ENCODE measurements at places on chromosomes 7 and 10.

DNA sequence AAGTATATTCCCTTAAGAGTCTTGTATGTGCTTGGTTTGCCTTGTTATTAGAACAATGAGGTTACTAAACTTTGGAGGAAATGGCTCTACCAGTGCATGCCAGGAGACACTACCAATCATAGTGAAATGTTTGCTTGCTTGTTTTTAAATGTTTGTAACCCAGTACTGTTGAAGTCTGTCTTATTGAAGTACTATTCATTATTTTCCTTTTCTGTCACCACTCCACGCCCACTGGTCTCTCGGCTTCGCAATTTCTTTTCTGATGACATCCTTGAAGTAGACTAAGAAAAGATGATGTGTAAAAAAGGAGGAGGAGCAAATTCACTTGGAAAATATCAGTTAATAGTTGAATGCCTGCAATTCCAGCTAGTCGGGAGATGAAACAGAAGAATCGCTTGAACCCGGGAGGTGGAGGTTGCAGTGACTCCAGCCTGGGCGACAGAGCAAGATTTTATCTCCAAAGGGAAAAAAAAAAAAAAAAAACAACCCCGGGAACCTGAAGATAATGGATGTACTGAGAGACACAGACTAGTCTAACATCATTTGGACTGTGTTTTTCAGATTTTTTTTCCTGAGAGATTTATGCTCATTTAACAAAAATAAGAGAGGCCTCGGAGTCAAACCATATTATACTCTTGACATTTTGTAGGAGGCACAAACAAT is 959.4 kb downstream of the PCDH15 start:
- no peak for DNase-seq

- no peak for DNase-seq
Measured at GRCh38 chr10:88439932-88440331, 143.2 kb downstream of the RNLS start.

DNA sequence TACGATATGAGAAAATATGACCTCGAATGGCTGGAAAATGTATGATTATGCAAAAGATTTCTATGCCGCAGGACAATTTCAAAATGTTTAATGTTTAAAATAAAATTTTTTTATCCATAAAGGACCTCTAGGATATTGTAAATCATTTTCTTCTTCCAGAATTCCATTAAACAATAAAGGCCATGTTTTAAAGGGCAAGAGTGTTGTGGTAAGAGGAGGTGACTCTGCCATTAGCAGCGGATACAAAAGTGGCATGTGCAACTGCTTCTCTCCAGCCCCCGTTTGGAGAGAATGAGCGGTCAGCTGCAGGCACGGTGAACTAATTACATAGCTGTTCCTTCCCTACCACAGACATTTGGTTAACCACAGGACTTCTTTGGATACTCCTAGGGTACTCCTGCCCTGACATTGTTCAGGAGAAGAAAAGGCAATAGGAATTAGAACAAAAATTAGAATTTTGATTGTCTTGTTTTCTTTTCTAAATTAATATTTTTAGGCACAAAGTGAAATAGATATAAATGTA is 63.8 kb downstream of the HBP1 start:
- DNase-seq = no peak

DNA sequence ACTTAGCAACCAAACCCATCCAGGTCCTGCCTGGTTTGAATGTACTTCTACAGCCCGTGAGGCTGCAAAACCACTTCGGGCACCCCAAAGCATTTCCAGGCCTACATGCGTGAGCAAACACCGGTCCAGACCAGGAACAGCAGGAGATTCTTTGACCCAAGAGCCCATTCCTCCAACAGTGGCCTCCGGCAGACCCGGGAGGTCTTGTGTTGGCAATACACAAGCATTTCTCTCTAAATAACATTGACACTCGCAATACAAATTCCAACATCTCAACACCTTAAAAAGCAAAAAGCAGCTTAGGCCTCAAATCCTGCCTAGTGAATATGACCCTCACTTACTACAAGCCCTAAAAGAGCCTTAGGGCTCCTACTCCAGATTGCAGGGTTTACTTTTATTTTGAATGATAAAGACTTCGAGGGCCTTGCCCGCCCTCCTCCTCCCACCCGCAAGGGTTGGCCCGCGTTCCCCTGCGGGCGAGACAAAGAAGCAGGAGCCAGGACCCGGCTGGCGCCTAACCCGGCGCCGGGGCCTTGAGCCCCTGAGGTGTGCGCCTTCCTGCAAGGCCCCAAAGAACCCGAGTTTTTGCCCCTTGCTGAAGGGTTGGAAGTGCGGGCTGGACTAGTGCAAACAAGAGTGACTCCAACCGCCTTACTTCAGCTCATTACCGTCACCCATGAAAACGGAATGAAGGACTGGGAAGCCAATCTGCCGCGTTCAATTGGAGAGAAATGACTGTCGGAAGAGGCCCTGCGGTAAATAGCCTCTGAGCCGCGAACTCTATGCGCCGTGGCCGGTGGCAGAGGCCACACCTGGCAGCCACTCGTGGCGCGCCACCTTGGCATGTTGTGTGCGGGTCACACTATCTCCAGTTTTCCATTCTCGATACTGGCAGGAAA is 3.4 kb upstream of the DLX6 start:
- no peak for DNase-seq

DNA sequence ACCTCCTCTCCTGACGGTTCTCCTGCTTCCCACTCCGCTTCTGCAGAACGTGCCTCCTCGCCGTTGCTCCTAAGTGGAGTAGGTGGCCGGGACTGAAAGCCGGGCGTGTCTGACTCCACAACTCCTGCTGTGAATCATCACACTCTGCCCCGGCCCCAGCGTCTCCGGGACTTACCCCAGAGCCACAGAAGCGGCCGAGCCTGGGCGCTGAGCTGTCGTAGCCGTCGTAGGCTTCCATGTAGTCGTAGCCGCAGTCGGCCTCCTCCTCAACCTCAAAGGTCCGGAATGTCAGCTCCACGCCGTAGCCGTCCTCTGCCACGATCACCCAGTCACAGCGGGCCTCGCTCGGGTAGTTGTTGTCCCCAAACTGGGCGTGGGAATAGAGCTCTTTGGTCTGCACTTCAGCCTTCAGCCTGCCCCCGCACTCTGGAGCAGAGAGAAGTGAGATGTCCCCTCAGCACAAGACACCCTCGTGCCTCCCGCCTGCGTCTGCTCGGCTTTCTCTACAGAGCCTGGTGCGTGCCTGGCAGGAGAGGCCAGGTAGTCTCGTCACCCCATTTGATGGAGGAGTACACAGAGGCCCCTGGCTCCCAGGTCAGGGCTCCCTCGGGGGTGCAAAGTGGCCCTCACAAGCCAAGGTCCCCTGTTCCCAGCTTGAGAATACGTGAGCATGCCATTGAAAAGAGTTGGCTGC is 11.2 kb upstream of the OPALIN start:
- DNase-seq = no peak

DNA sequence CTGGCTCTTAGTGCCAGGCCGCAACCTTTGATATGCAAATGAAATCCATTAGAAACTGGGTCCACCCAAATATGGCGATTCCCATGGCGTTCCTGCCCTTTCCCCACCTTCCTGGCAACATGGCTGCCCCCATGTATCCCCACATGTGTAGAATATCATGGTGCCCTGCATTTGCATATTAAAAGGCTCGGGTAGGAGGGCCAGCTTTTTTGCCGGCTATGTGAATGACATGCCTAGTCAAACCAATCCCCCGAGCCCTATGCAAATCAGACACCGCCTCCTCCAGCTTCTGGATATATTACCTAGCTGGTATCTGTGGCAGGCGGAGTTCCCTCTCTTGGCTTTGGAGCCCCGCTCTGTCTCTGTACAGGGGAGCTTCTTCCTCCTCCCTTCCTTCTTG is 18.3 kb downstream of the MMS19 start:
- no peak for DNase-seq

DNA sequence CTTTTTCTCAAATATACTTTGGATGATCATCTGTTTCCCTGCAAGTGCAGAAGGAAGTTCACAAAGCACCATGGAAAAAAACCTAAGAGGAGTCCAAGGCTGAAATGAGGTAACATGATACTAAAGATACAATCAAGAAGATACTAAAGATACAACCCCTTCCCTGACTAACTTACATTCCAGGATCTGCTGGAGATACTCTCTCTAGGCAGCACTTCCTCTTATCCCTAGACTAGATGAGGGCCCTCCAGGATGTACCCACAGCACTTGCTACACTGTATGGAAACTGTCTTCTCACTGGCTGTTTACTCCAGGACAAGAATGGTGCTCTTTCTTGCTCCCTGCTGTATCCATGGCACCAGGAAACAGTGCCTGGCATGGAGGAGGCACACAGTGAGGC is 116.4 kb upstream of the NFE2L3 start:
- DNase-seq = no peak

DNA sequence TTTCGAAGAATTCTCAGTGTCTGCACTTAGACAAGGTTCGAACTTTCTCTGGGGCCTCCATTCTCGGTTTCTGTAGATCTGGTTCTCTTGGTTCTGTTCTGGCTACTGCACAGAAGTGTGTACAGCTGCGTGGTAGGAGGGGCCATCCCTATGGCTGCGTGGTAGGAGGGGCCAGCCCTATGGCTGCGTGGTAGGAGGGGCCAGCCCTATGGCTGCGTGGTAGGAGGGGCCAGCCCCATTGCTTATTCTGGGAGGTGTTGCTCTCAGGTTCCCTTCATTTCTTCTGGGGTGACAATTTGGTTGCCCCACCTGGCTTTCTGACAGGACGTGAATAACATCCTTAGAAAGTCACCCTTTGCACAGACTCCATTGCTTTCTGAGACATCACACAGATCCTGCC is 65.2 kb upstream of the CHST15 start:
- no peak for DNase-seq

DNA sequence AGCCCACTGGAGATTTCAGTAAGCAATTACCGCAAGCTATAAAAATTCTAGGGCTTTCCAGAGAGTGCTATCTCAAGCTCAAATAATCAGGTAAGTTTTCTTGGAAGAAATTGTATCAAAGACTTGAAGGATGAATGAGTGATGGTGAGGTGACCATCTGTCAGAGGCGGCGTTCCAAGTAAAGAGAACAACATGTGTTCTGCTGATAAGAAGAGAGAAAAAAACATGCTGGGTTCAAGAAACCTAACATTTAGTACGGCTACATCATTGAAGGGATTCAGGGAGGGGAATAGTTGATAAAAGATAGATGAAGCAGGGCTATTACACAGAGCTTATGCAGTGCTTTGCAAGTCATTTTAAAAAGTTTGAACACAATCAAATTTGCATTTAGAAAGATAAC is 100.7 kb downstream of the GNAI1 start:
- DNase-seq = no peak

DNA sequence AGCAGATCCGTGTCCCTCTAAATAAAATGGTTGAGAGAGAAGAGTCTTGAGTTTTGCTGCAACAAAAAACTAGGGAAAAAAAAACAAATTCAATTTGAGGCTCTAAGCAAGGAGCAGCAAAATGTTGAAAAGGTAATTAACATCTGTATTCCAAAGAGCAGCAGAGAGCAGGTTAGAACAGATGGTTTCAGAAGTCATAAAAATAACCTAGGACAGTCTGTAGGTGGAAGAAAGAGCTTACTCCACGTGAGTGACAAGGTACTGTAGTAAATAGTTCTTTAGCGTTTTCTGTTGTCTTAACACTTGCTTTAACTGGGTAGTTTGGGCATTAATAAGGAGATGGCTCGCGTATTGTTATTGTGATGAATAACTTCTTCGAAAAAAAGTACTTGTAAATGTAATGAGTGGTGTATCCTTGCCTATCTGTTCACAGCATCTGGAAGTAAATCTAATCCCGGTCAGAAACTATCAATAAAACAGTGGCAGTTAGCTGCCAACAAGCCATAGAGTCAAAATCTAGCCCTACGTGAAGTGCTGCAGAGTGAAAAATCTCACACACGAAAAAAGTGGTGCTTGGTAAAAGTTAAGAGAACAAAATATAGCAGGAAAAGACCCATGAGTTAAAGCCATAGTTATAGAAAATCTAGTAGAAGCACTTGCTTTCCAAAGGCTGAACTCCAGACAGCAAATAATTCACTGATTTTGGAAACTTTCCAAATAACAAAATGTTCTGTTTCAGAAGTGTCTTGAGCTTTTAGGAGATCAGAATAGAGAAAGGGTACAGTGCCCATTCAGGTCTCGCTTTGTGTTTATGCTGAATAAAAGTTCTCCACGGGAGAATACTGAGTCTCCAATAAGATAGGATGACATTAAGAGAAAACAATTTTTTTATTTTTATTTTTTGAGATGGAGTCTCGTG is 49.3 kb upstream of the PARD3 start:
- DNase-seq = peak; percentile 4

- DNase-seq = no peak
Measured at GRCh38 chr7:935164-935873, 19.2 kb downstream of the ADAP1 start.

- DNase-seq = no peak
Measured at GRCh38 chr10:114477285-114477684, 73.0 kb upstream of the AFAP1L2 start.

DNA sequence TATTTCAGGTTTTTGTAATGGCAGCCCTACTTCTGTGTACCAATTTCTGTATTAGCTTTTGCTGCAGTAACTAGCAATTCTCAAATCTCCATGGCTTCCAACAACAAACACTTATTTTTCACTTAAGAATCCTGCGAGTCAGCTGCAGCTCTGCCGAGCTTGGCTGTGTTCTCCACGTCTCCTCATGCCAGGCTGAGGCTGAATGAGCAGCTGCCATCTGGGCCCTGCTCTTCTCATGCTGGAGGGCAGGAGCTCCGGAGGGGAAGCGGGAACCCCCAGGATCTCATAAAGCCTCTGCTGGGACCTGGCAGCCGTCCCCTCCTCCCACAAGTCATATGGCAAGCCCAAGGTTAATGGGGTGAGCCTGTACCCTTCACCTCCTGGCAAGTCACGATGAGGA is 591.1 kb downstream of the SDK1 start:
- no peak for DNase-seq

GRCh38 chr7:117164620-117165019 is 158.2 kb downstream of the WNT2 start:
- DNase-seq = no peak

GRCh38 chr10:13629116-13629515 is 42.4 kb downstream of the PRPF18 start:
- DNase-seq = no peak

DNA sequence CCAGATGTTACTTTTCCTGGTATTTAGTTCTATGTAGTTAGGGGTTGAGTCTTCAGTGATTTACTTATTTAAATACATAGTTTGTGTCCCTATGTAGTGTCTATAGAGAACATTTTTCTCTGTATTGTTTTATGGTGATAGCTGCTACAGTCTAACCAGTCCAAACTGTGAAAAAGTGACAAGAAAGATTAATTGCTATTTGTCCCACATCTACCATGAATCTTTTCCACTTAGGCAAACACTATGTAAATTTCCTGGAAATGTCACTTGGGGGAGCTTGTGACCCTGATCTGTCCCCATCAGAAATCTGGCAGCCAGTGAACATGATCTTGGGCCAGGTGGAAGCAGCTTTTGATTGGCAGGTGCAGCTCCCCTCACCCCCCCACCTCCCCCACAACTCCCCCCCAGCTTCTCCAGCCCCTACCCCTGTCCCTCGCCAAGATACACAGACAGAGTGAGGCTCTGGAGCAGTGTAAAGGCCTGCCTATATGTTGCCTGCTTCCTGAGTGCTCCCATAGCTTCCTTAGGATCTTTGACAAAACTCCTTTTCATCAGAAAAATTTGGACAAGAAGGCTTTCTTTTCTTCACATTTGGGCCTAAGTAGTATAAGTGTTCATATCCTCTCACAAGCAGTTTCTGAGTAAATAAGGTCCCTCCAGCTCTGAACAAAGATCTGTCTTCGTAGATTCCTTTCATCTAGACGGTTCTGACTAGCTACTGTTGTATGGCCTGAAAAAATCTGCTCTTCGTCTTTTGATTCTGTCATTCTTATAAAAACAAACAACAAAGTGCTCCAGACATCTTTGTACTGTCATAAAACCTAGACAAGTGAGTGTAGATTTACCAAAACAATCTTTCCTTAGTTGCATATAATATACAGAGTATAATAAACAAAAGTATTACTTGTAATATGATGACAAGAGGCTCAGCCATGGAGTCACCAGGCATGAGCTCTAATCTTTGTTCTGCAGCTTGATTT is 31.5 kb upstream of the SLC13A1 start:
- DNase-seq = no peak

Measured in NCI-H446 (cell line).